ENCODE measurements at places on chromosomes 13 and 19.

- no peak overlapping the region for H3K4me3 ChIP-seq
- H3K27me3 ChIP-seq: no peaks in the 10 kb centered on the region
- H3K36me3 ChIP-seq: peaks cover 29% of the 10 kb centered on the region
- no peaks in the 10 kb centered on the region for H3K4me1 ChIP-seq
- DNase-seq: no peak
Observed at GRCh38 chr19:4694211-4694987, 24.3 kb upstream of the MYDGF start.

DNA sequence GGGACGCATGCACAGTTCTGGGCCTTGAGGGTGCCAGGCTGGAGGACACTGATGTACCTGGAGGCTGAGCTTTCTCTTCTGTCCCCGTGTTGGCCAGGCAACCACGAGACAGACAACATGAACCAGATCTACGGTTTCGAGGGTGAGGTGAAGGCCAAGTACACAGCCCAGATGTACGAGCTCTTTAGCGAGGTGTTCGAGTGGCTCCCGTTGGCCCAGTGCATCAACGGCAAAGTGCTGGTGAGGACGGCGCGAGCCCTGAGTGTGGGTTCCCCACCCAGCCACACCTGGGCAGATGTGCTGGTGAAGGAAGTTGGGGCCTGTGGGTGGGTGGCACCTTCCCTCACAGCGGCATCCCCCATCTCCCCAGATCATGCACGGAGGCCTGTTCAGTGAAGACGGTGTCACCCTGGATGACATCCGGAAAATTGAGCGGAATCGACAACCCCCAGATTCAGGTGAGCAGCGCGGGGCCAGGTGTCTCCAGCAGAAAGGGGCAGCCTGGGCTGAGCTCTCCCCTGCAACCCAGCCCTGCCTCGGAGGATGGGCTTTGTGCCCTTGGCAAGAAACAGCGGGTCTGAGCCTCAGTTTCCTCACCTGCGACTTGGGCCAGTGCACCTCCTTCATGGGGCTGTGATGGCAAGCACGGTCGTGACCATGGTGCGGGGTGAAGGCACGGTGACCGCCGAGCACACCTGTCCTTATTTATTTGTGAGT lies 26.2 kb downstream of the CCDC8 start:
- H3K36me3 ChIP-seq: peaks cover 47% of the 10 kb centered on the region
- no peak overlapping the region for H3K4me3 ChIP-seq
- no peaks in the 10 kb centered on the region for H3K4me1 ChIP-seq
- no peak overlapping the region for H3K27ac ChIP-seq
- DNase-seq: no peak
- H3K27me3 ChIP-seq: no peaks in the 10 kb centered on the region

DNA sequence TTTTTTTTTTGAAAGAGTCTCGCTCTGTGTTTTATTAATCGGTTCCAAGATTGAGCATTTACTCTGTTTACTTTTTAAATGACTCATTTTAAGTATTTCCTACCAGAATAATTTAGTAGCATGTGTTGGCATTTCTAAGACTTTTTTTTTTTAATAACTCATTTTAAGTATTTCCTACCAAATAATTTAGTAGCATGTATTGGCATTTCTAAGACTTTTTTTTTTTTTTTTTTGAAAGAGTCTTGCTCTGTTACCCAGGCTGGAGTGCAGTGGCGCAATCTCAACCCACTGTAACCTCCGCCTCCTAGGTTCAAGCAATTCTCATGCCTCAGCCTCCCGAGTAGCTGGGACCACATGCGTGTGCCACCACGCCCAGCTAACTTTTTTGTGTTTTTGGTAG lies 13.1 kb downstream of the SETDB2 start:
- H3K4me1 ChIP-seq: peaks cover 26% of the 10 kb centered on the region
- H3K4me3 ChIP-seq: no peak overlapping the region
- H3K27ac ChIP-seq: no peak overlapping the region
- H3K27me3 ChIP-seq: no peaks in the 10 kb centered on the region

- no peak for DNase-seq
- peak overlapping the region; percentile 75 for H3K27ac ChIP-seq
- peaks cover 34% of the 10 kb centered on the region for H3K4me1 ChIP-seq
- H3K4me3 ChIP-seq: peak overlapping the region; percentile 88
- H3K36me3 ChIP-seq: peaks cover 17% of the 10 kb centered on the region
Observed at GRCh38 chr13:94602467-94602866, 810 bp downstream of the GPR180 start.

All from activated T-helper 1 cell treated with anti-CD3 and anti-CD28 coated beads, Interleukin-12 subunit alpha, Interleukin-12 subunit beta, Interleukin-2, Interleukin-4 antibody, amounts not matched to agents 30 ng/mL and 10 ng/mL and 1 ng/mL, durations not matched to agents 14 hours and 24 hours and 36 hours (primary cell).